ENCODE measurements at places on chromosomes 7 and 10.

DNA sequence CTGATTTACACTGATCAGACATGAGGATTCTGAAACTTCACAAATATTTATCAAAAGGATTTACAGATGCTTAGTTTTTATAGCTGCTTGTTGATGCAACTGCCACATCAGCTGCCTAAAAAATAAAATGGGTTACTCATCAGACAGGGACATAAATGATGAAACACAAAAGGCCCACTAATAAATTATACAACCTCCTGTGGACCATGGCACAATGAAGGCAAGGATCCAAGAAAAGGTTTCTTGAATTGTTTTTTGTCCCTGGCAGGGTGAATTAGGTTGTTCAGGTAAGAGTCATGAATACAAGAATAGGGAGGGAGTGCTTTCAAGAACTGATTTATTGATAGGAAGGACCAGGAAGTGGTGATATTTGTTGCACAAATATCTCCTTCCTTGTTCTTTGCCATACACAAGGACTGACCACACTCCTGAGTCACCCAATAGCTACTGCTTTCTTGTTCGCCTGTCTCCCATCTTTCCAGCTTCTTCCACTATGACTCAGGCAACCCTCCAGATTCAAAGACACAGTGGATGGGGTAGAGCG lies 234.5 kb downstream of the AHR start:
- DNase-seq, result no peak

- no peak for DNase-seq
Observed at GRCh38 chr7:28237363-28237762, 56.8 kb upstream of the JAZF1 start.

DNA sequence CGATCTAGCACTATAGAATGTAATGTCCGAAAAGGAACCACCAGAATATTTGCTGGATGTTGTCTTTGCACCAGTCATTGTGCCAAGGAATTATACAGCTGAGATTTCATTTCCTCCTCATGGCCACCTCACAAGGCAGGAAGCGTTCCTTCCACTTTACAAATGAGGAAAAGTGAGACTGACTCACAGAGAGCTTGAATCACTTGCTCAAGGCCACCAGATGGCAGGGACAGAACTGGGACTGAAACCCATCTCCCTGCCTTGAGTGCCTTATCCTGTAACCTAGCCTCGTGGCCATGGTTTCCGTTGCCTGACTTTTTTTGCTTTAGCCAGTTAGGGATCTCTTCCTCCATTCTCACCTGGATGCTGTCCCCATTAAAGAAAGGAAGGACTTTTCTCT lies 44.7 kb upstream of the PDZD8 start:
- no peak for DNase-seq

DNA sequence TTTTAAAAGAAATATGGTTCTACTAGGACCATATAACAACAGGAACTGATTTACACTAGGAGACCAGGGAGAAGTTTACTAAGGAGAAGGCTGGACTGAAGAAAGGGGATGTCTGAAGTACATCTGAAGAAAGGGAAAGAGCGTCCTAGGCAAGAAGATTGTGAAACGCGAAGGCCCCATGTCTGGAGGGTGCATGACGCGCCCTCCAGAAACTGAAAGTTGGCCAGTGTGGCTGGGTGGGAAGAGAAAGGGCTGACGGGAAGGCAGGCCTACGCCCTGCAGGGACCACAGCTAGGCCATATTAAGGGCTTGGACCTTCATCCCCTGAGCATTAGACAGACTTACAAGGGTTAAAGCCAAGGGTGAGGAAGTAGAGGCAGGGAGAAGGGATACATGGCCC lies 158.0 kb downstream of the TRIL start:
- DNase-seq, result no peak

GRCh38 chr10:44020322-44021111 lies 364.4 kb downstream of the CXCL12 start:
- no peak for DNase-seq

DNA sequence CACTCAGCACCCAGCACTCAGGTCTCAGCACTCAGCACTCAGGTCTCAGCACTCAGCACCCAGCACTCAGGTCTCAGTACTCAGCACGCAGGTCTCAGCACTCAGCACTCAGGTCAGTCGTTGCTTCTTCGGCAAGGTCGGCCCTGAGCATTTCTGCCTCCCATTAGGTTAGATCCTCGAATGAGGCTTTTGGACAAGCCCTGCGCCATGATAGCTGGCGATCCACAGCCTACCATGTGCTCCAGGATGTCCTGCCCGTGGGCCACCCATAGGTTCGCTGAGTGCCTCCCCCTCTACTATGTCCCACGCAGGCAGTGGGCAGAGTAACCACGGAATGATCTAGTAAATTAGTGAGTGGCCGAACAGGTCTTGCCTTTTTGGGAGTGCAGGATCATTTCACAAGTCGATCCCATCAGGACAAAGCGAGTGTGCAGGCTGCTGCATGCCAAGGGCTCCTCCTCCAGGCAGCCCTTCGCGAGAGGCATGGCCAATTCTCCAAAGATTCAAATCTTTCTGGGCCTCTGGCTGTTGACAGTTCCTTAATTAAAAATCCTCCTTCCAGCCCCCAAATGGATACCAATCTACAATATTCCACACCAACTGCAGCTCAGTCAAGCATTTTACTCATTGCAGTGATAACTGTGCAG lies 206.3 kb downstream of the ADARB2 start:
- no peak for DNase-seq

GRCh38 chr7:3518546-3518945 lies 217.5 kb downstream of the SDK1 start:
- no peak for DNase-seq

DNA sequence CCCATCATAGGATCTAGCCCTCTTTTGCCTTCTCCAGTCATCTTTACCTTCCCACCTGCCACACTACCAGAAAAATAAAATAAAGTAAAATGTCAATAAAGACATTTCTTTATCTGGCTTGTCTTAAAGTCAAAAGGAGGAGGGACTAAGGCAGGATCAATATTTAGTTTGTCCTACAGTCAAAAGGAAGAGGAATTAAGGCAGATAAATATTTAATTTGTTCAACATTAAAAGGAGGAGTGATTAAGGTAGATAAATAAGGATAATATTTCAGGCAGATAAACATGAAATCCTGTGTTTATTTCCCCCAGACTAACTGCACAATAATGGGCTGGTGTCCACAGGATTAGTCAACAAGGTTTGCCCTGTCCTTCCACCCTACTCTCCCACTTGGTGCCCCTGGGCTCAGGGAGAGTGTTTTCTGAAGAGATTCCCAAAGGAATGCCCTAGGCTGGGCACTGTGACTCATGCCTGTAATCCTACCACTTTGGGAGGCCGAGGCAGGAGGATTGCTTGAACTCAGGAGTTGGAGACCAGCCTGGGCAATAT lies 18.3 kb upstream of the MSMB start:
- no peak for DNase-seq
